ENCODE measurements at places on chromosomes 3 and 15. TPM values are rescaled to one million over a fixed set of nuclear protein-coding genes. Genes with fewer than 3 reads are reported as not detected.

DNA sequence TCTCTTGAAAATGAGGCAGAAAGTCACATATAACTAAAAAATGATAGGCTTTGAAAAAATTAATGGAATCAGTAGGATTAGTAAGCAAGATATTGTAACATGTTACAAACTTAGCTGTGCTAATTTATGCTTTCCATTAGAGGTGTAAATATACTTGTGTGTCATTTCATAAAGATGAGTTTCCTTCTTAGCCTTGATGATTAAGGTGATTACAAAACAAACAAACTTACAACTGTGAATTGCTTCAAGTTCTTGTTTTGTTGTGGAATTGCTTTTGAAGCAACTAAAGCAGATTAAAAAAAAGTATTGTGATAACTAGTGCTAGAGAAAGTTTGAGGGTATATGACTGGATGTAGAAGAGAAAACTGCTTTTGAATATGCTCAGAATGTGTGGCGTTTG is 87.9 kb downstream of the DIPK2A start:
- no peaks in the 10 kb centered on the region for H3K36me3 ChIP-seq
- no peak for DNase-seq
- H3K27me3 ChIP-seq = no peaks in the 10 kb centered on the region
- no peaks in the 10 kb centered on the region for H3K4me1 ChIP-seq

GRCh38 chr15:90165659-90166489 is 35.3 kb upstream of the SEMA4B start:
- peaks cover 36% of the 10 kb centered on the region for H3K4me1 ChIP-seq
- no peaks in the 10 kb centered on the region for H3K27me3 ChIP-seq
- peak overlapping the region; percentile 22 for H3K4me3 ChIP-seq
- peak overlapping the region; percentile 67 for H3K27ac ChIP-seq
- DNase-seq = no peak

The A4GNT gene
- not detected for polyA plus RNA-seq

DNA sequence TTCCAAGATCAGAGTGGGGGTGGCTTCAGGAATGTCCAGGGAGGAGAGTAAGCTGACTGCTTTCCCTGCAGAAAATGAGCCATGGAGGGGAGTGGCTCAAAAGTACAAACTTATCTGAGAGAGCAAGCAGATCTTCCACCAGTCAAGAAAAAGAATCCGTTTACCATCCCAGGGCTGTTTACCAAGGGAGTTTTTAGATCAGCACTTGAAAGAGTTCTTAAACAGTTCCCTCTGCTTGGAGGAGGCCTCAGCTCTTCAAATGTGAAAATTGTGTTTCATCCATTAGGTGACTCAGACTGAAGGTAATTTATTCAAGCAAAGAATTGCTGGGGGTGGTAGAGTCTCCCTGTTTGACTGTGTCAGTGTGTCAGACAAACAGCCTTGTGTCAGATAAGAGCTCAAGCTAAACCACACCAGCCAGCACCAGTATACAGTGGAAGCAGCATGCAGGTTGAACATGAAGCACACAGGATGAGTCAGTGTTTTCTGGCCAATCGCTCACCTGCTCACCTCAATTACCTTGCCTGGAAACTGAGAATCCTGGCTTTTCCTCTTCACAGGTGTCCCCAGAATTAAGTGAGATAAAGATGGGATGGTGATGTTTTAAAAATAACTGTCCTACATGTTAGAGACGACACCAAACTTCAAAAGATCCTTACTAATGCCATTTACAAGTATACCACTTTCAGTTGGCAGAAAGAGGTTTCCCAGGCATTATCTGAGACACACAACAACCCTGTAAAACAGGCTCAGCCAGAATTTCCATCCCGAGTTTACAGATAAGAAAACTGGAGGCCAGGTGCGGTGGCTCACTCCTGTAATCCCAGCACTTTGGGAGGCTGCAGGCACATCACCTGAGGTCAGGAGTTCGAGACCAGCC is 21.7 kb downstream of the SH3BP5 start:
- H3K4me3 ChIP-seq = no peak overlapping the region
- no peaks in the 10 kb centered on the region for H3K27me3 ChIP-seq
- H3K36me3 ChIP-seq = peaks cover 8% of the 10 kb centered on the region
- peak overlapping the region; percentile 12 for H3K27ac ChIP-seq
- no peak for DNase-seq

- no peak overlapping the region for H3K27ac ChIP-seq
- DNase-seq = no peak
- no peaks in the 10 kb centered on the region for H3K4me1 ChIP-seq
- no peaks in the 10 kb centered on the region for H3K36me3 ChIP-seq
- no peak overlapping the region for H3K4me3 ChIP-seq
Measured at GRCh38 chr15:100689131-100689899, 86.9 kb downstream of the ASB7 start.

- H3K36me3 ChIP-seq = no peaks in the 10 kb centered on the region
- no peak overlapping the region for H3K27ac ChIP-seq
- no peak for DNase-seq
- no peak overlapping the region for H3K4me3 ChIP-seq
Measured at GRCh38 chr3:65619888-65620287, 418.8 kb downstream of the MAGI1 start.

Measured in naive B cell (primary cell).